ENCODE measurements at places on chromosomes 5 and 9.

GRCh38 chr5:35354751-35355150 lies 124.5 kb upstream of the PRLR start:
- DNase-seq: no peak

DNA sequence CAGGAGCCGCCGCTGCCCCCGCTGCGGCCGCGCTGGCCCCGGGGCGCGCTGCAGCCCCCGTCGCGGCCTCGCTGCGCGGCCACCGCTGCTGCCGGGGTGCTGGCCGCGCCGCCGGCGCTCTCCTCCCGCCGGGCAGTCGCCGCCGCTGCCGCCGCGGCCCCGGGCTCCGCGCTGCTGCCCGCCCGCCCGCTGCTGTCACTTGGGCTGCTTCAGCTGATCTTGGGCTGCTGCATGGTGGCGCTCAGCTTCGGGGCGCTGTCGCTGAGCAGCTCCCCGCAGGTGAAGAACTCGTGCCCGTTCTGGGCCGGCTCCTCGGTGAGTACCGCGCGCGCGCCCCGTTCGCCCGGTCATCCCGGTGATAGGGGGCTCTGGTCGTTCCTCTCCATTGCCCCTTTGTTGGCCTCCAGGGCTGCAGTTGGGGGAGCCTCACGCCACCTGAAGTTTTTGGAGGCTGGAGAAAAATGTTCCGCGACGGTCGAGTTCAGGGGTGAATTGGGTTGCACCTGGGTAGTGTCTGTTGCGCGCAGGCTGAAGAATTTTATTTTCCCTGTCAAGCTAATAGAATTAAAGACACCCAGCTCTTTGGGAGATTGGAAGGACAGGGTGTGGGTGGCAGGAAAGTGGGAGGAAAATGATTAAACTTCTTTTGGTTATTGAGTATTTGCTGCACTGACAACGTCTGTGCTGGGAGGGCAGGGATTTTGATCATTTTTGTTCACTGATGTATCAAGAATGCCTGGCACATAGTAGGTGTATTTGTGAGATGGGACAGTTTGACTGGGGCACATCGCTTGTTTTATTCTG lies 596 bp downstream of the ENTREP1 start:
- DNase-seq: no peak

DNA sequence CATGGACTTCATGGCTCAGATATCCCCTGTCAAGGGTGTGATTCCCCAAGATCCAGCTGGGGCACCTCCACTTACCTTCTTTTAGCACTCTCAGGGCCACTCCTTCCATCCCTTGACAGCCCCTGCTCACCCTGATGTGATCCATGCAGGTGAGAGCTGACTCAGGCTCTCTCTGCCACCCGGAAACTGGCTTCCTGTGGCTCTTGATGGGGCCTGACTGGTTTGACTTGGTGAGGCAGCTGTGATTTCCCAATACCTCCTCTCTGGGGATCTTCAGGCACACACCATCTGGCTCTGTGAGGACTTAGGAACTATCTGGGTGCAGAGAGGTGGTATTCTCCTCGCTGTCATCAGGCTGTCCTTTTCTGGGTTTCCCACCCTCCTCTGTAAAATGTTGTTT lies 7.9 kb upstream of the FAT2 start:
- DNase-seq: no peak

DNA sequence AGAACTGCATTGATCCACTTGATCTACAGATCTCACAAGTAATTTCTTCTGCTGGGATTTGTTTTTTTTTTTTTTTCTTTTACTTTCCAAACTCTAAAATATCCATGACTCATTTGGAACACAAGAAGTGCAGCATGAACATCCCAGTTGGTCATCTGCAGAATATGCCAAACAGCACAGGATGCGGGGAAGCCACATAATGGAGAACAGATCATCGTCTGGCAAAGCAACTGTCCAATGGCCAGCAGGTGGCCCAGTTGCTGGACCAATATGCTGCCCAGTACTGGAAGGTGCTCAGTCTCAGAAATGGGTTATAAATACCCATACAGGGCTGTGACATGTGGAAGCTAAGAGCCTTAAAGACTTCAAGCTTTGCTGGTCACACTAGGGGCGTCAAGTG lies 221.3 kb upstream of the TAS2R1 start:
- DNase-seq: no peak

DNA sequence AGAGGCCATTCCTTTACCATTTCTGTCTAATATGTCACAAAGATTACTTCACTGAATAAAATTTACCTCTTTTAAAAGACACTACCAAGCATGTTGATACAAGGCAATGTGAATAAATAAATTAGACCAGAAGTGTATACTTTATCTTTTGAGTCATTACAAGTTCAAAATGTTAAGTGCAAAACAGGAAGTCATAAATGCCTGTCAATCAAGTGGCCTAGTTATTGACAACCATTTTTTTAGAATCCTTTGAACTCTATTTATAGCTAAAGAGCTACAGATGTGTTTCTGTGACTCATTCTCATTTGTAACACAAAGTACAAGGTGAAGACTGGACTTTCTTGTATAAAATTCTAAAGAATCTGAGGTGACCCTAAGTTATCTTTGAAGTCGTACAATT lies 602.7 kb upstream of the SEMA6A start:
- DNase-seq: no peak

- no peak for DNase-seq
Observed at GRCh38 chr5:50768634-50769033, 102.2 kb downstream of the PARP8 start.

GRCh38 chr5:115415143-115415491 lies 118.7 kb upstream of the CCDC112 start:
- no peak for DNase-seq

All from activated T-helper 1 cell treated with anti-CD3 and anti-CD28 coated beads, Interleukin-2, amount 50 U/mL, for 16 hours (primary cell).